ENCODE measurements at places on chromosomes 11 and 22.

- DNase-seq, result peak; percentile 29
These were observed 30.7 kb downstream of the SPATA19 start for GRCh38 chr11:133814588-133815100.

DNA sequence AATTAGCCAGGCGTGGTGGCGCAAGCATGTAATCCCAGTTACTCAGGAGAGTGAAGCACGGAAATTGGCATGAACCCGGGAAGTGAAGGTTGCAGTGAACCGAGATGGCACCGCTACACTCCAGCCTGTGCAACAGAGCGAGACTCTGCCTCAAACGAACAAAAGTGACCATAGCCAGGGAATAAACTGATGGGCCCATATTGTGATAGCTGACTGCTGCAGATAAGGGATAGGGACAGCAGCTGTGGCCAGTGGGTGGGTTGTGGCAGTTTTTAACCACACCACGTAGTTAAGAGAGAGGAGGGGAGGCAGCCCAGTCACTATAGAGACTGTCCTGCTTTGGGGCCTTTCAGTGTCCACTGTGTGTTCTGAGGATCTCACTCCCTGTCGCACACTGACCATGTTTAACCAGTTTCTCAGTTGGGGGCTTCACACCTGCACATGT is 58.9 kb downstream of the PISD start:
- DNase-seq, result no peak

DNA sequence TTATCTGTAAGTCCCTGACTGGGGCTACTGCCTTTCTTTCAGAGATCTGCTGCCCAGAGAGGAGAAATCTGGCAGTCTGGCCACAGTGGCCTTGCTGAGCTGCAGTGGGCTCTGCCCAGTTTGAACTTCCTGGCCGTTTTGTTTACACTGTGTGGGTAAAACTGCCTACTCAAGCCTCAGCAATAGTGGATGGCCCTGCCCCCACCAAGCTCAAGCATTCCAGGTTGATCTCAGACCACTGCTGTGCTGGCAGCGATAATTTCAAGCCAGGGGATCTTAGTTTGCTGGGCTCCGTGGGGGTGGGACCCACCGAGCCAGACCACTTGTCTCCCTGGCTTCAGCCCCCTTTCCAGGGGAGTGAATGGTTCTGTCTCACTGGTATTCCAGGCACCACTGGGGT is 117.5 kb downstream of the TRPC6 start:
- peak; percentile 56 for DNase-seq

- DNase-seq, result no peak
These were observed 336.0 kb downstream of the CADM1 start for GRCh38 chr11:115168229-115168671.

- DNase-seq, result no peak
These were observed 107.1 kb downstream of the GAB2 start for GRCh38 chr11:78310500-78310909.

DNA sequence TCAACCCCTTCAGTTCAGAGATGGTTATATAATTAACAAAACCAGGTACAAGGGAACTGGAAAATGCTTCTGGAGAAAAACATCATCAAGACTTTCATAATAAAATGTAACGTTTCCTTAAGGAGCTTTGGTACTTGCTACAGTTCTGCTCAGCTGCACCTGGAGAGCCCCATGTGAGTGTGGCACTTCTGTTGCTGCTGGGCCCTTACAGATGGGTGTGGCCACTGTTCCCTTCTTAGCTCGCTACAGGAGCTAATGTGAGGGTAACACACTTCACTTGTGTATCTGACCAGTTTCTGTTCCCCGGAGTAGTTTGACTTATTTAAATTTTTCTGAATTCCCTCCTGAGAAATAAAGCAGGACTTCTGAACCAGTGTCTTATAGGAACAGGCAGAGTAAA is 4.0 kb downstream of the POU2AF3 start:
- DNase-seq, result no peak

GRCh38 chr11:76465701-76466100 is 20.9 kb downstream of the EMSY start:
- DNase-seq, result no peak

DNA sequence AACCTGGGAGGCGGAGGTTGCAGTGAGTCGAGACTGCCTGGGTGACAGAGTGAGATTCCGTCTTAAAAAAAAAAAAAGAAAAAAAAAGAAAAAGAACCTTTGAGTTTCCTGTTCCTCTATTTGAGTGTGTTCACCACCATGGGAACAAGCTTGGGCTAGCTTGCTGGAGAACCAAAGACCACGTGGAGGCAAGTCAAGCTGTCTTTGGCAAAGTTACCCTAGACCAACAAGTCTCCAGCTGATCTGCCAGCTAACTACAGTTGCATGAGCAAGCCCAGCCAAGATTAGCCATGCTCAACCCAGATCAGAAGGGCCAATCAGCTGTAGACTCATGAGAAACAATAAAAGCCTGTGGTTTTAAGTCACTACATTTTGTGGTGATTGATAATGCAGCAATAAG is 29.7 kb downstream of the SLN start:
- DNase-seq, result no peak

- no peak for DNase-seq
These were observed 17.7 kb downstream of the PHLDB1 start for GRCh38 chr11:118625036-118625690.

DNA sequence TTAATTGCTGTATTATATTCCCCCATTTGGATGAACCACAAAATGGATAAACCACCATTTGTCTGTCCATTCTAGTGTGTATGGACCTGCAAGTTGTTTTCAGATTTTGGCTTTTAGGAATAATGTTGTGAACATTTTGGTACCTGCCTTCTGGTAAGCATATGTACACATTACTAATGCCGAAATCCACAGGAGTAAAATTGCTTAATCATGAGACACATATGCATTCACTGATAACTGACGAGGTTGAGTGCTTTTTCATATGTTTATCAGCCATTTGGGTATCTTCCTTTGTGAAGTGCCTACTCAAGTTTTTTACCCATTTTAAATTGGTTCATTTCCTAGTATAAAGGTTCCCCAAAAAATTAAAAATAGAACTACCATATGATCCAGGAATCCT is 34.2 kb downstream of the OSBP2 start:
- DNase-seq, result no peak

- no peak for DNase-seq
These were observed 566.2 kb downstream of the TBC1D22A start for GRCh38 chr22:47328550-47329243.

GRCh38 chr22:17451316-17451715 is 82.1 kb downstream of the CECR2 start:
- peak; percentile 95 for DNase-seq

GRCh38 chr11:58067685-58068084 is 36.9 kb downstream of the OR6Q1 start:
- DNase-seq, result no peak

- DNase-seq, result no peak
These were observed 16.3 kb downstream of the MYO7A start for GRCh38 chr11:77144196-77144856.

DNA sequence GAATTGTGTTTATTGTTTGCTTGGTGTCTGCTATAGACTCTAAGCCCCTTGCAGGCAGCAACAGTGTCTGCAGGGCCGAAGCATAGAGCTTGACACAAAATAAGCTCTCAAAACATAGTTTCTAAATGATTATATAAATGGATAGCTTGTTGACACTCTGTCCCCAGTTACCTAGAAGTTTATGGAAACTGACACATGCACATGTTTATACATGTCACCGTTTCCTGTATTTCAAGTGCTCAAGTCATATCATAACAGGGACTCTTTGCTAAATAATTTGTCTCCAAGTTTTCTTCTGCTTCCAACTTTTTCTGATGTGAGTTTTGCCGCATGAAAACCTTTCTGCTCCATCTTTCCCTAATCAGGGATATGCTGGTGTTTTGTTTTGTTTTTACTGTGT is 3.7 kb upstream of the OR6X1 start:
- DNase-seq, result no peak

GRCh38 chr11:71282581-71283351 is 30.4 kb upstream of the SHANK2 start:
- DNase-seq, result no peak

- peak; percentile 45 for DNase-seq
These were observed 7.0 kb upstream of the SIDT2 start for GRCh38 chr11:117171404-117172061.

DNA sequence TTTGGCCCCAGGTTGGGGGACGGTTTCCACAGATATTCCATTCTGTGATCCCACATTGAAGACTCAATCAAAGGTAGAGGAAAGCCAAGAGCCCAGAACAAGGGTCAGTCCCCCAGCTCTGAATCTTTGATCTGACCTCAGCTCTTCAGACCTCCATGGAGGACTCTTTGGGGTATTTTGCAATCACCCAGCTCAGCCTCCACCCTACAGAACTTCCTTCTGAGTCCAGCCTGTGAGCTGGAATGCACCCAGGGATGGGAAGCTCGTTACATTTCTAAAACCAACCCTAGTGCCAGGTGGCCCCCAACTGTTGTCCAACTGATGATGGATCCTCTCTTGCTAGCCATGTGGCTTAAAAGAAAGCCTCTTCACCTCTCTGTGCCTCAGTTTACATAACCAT is 335.3 kb downstream of the MN1 start:
- DNase-seq, result no peak

DNA sequence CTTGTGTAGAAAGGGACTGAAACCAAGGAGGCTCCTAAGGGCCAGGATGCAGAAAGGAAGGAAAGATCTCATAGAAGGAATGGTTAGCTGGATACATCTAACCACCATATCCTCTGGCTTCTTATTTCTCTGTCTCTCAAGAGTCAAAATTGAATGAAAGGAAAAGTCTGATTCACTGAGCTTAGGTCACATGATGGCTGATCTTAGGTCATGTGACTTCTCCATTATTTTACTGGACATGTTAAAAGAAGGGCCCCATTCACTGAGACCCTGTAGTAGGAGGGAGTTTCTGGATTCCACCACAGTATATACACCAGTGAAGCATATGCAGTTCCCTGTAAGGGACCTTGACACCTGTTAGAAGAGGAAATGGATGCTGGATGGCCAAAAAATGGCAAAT is 516.6 kb downstream of the NELL1 start:
- no peak for DNase-seq

DNA sequence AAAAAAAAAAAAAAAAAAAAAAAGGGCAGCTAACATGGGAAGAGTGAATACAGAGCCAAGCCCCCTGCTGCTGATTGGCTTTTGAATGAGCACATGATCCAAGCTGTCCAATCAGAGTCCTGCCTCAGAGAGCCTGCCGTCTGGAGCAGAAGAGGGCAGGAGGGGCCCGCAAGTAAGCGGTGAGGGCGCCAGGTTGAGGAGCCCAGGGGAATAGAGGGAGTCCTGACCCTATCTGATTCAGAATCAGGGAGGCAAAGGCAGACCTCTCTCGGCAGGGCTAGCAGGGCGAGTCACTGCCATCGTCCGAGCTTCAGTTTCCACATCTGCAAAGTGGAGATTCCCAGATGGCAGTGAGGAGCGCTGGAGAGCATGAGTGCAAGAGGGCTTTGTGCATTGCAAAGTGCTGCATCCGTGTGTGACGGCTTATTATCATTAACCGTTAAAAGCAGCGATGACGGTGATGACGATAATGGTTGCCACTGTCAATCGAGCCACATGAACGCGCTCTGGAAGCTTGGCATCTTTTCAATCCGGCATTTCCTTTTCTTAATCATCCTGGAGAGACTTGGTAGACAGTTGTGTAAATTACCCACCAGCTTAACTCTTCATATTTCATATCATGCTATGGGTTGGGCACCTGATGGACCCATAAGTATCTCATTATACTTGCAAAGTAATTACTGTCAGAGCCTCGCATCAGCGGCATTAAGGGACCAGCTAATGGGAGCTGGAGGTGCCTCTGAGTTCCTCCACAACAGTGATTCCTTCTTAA is 68.6 kb upstream of the ATXN10 start:
- DNase-seq, result peak; percentile 93

DNA sequence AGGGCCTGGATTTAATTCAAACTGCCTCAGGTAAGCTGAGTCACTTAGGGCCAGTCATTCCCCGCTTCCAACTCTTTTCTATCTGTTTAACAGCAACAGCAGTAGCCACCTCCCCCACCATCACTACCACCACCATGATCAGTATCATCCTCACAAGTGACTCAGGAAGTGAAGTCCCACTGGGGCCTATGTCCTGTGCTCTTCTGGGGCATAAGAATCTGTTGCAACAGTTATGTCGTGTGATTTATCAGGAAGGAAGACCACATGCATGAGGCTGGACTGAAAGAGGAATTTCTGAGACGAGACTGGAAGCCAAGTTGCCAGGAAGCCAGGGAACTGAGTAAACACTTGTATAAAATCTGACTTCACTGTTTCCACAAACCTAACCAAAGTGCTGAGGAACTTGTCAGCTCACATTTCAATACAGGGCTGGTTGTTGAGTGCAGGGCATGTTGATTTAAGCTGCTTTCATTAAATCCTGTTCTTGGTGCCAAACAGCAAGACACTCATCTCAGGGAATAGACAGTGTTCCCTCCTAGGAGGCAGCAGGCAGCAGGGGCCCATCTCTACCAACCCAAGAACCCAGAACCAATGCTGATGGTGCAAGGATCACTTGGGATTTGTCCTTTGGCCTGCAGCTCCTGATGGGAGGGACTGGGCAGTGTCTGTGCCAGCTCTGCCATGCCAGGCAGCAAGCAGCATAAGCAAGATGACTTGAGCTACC is 226.7 kb upstream of the NARS2 start:
- DNase-seq, result peak; percentile 63

Data from mesendoderm (in vitro differentiated cells).